Stimulated activated CD4-positive, alpha-beta T cell treated with anti-CD3 and anti-CD28 coated beads, Interleukin-12 subunit alpha, Interleukin-12 subunit beta, amount 100 ng/mL, for 4 hours (primary cell): ENCODE measurements at places on chromosomes 16 and 17.
A peak's percentile ranks its signal among the peaks of the same experiment; 100 is the strongest.

DNA sequence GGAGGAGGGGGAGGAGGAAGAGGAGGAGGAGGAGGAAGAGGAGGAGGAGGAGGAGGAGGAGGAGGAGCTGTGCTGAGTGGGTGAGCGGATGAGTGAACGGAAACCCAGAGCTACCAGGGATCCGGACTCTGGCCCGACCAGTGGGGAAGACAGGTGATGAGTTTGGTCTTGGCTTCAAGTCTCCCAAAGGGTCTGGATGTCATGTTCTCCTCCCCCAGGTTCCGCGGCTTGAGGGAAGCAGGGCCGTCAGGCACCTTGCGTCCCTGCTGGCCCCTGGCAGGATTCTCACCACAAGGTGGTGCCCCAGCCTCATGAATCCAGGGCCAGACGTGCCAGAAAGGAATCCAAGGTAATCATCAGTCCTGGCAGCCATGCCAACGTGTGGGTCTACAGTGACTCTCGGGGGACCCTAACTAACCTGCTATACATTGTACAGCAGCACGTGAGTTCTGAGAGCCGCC lies 13.5 kb upstream of the ABAT start:
- peak; percentile 38 for DNase-seq

DNA sequence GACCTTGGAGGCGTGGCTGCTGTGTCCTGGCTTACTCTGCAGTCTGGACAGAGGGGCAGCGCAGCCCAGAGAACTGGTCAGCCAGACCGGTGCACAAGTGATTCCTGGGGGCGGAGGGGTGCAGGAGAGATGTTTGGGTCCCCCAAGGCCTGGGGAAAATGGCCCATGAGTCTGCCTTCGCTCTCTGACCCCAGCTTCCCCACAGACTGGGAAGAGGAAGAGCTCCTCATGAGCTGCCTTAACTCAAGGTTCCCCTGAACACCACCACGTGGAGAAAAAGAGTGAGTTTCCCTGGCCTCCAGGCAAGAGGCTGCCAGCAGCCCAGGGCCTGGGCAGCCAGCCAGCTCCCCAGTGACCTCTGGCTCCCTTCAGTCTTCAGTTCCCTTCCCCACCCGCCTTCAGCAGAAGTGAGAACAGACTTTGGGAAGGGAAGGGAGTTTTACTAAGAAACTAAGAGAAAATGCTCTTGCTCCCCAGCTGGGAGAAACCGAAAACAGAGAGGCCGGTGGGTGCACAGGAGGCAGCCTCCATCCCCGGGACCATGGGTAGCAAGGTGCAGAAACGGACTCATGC lies 2.0 kb upstream of the C17orf99 start:
- DNase-seq = no peak

- DNase-seq = no peak
These were observed 30.9 kb upstream of the AXIN2 start for GRCh38 chr17:65592125-65592965.

- no peak for DNase-seq
These were observed 58.6 kb downstream of the SLC6A4 start for GRCh38 chr17:30176855-30177254.

- DNase-seq = no peak
These were observed 125.8 kb upstream of the SMURF2 start for GRCh38 chr17:64787921-64788271.

DNA sequence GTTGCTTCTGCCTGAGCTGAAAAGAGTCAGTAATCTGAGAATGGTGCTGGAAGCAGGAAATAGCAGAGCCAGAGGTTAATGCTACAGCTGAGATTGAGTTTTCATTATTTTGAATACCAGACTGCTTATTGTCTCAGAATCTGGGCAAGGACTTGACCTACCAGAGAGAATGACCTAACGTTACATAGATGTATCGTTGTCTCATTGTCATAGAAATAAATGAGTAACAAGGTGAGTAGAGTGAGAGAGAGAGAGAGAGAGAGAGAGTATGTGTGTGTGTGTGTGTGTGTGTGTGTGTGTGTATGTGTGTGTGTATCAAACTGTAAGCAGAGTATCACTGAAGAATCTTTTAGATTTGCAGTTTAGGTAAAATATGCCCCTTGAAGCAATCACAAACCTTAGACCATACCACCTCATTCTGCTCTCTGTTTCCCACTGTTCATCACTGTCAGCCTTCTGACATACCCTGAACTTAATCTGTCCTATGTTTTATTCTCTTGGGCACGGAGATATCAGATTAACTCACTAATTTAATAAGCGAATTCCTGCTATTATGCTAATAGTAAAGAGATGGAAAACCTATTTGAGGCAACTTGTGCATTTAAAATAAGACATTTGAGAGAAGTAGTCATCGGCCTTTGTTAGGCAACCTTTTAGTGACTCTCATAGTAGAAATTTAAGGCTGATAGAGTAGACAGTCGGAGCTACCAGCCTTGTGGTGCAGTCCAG lies 87.8 kb downstream of the CYB561 start:
- DNase-seq = no peak

GRCh38 chr16:87538594-87538993 lies 45.8 kb upstream of the ZCCHC14 start:
- no peak for DNase-seq

DNA sequence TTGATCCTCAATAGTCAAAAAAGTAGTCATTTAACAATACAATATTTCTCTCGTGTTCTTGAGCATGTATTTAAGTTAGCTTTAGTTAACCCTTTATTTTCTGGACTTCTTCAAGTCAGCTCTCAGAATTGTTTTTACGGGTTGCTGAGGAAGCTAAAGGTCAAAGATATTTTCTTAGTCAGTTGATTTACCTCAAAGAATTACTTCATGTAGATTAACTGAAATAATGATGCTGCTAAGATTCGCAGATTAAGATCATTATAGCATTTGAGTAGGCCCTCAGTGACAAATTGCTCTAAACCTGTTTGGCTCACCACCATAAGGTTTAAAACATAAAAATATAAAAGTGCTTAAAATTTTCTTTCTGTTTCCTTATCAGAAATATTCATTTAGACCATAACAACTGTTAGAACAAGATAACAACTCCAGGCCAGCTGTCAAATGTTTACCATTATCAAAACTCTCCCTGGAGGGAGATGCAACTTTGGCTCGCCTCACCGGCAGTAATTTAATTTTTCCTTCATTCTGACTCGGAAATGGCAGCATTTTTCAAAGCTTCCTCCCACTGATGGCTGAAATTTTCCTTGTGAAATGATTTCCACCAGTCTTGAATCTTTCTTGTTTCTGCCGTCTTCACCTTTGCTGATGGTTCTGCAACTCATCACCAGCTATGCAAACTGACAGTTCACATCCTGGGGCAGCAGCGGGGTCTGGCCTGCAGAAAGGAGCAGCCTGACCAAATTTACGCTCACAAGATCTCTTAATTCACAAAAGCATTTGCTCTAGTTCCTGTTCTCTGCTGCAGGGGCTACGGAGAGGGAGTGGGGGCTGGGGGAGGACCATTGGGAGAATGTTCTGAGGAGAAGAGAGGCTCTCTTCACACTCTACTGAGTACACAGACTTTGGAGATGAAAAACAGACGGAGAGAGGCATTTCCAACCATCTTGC lies 254.8 kb upstream of the TBX2 start:
- DNase-seq = no peak

GRCh38 chr16:66517586-66518263 lies 32.2 kb downstream of the TK2 start:
- no peak for DNase-seq

DNA sequence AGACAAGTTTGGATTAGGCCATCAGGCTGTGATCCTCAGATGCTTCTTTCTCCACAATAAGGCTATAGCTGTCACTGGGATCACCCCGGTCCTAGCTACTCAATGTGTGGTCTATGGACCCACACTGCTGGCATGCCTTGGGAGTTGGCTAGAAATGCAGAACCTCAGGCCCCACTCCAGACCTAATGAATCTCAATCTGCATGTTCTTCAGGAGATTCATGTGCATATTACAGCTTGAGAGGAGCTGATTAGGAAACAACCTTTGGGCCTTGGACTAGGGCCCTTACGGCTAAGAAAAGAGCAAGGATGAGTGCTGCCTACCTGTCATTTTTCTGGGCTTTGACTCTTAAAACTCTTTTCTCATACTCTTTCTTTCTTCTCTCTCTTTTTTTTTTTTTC lies 7.5 kb downstream of the ADAT1 start:
- DNase-seq = no peak

GRCh38 chr17:15364615-15365014 lies 23.2 kb upstream of the TEKT3 start:
- no peak for DNase-seq

DNA sequence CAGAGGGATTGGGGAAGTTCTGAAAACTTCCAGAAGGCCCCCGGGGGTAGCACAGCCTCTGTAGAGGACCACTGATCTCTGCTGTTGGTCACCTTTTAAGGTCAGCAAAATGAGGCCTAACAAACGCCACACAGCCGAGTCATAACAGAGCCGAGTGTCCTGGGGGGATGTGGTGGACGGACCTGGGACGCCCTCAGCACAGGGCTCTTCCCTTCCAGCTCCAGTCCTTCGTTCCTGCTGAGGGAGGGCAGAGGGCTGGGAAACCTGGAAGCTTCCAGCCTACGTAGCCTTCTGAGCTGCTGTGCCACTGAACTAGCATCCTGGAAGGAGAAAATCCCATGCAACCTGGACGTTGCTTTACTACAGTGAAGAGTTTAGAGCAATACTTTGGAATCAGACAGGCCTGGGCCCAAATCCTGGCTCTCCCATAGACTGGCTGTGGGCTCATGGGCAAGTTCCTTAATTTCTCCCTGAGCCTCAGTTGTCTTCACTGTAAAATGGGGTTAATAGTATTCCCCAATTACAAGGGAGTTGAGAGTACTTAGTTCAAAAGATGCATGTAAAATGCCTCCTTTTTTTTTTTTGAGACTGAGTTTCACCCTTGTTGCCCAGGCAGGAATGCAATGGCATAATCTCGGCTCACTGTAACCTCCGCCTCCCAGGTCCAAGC lies 34.4 kb upstream of the ZCCHC14 start:
- no peak for DNase-seq

GRCh38 chr16:84136331-84137125 lies 8.4 kb downstream of the HSDL1 start:
- DNase-seq = no peak

GRCh38 chr16:82867485-82867884 lies 240.7 kb downstream of the CDH13 start:
- DNase-seq = no peak

DNA sequence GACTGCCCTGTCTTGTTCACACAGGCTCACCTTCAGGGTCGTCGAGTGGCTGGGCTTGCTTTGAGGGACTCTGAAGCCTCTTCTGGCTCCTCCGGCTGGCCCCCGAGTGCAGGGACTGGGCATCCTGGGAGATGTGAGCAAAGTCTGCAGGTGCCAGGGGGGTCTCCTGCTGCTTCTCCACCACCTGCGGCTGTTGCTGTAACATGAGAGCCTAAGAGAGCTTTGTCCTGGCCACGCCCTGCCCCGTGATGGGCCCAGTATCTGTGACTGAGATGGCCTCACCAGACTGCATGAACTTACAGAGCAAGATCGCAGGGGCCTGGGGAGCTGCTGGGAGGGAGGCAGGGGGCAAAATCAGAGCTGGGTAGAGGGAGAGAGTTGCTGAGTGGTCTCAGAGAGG lies 12.5 kb downstream of the ERN2 start:
- no peak for DNase-seq

DNA sequence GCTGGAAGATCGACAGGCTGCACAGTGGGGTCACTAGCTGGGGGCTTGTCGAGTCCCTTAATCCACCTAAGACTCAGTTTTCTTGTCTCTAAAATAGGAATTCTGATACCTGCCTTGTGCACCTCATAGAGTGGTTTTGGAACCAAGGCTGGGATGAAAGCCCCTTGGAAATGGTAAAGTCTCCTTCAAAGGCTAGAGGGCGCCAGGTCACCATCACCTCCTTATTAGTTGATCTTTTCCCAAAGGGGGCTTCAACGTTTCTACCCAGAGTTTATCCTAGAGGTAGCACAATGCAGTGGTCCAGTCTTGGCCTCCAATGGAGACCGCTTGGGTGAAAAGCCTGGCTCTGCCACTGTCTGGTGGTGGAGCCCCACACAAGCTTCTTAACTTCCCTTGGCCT lies 158.2 kb downstream of the AIPL1 start:
- DNase-seq = no peak
